ENCODE measurements at places on chromosomes 12 and 14.

DNA sequence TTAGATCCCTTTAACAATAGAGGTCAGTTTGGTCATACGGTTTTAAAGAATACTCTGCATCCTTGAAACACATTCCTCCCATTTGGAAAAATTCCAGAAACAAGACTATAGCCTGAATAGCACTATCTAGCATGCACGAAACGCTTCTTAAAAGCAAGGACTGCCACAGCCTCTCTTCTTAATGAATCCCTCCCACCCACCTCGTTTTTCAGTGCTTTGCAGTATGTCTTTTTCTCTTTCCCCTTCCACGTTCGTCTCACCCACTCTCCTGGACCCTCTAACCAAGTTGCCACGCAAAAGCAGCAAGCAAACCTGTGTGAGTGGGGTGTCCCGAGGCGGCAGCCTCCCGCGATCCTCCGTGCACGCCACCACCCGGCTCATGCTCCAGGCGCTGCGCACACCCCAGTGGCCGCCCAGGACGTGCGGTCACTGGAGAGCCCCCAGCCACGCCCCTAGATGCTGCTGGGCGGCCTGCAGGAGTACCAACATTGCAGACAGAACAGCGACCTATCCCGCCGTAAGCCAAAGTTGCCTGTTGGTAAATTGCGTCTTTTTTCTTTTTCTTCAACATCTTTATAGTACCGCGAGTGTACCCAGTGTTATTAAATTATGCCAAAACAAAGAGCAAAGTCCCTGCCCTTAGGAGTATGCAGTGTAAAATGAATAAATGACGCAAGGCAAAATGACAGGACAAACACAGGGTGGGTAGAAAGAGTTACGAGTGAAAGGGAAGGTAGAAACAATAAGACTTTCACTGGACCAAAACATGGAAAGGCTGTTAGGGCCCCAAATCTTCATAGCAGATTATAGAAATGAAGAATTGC, at the start of gene SLC38A4:
Gene SLC38A4 (minus strand): TSS at position 407 of the 824 bp plus-strand sequence. CDS start 32,926 bp downstream, outside the sequence.
- peak; percentile 12 for DNase-seq

- DNase-seq, result peak; percentile 52
These were observed 73.8 kb upstream of the ARID2 start for GRCh38 chr12:45655743-45656142.

GRCh38 chr12:126424696-126425095, 1359.5 kb downstream of the AACS start:
- no peak for DNase-seq

GRCh38 chr12:81128930-81129554, 51.2 kb downstream of the ACSS3 start:
- peak; percentile 62 for DNase-seq

- DNase-seq, result no peak
These were observed 85.8 kb downstream of the CAND1 start for GRCh38 chr12:67354966-67355365.

- DNase-seq, result no peak
These were observed 36.9 kb downstream of the CRACR2A start for GRCh38 chr12:3715999-3716398.

- DNase-seq, result no peak
These were observed 266.0 kb downstream of the ALG10 start for GRCh38 chr12:34287986-34288962.

GRCh38 chr14:102667703-102668102, 75.3 kb downstream of the RCOR1 start:
- DNase-seq, result peak; percentile 22

GRCh38 chr12:10551375-10551774, 45.7 kb downstream of the EIF2S3B start:
- no peak for DNase-seq

DNA sequence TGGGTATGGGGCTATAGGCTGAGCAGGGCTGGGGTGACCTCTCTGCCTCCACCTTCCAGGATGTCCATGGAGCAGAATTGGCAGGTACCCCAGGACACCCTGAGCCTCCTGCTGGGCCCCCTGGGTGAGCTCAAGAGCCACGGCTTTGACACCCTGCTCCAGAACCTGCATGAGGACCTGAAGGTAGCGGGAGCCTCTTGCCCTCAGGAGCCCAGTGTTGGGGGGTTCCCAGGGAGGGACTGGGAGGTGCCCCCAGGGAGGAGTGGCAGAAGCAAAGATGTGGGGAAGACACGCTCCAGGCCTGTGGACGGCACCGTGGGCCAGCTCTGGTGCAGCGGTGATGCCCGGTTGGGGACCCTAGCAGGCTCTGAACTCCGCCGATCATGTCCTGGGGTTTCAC, 8.3 kb downstream of the TNFAIP2 start:
- no peak for DNase-seq

- DNase-seq, result no peak
These were observed 19.6 kb downstream of the APOBEC1 start for GRCh38 chr12:7646178-7646475.

GRCh38 chr14:96267336-96267735, 11.3 kb downstream of the BDKRB1 start:
- peak; percentile 35 for DNase-seq

DNA sequence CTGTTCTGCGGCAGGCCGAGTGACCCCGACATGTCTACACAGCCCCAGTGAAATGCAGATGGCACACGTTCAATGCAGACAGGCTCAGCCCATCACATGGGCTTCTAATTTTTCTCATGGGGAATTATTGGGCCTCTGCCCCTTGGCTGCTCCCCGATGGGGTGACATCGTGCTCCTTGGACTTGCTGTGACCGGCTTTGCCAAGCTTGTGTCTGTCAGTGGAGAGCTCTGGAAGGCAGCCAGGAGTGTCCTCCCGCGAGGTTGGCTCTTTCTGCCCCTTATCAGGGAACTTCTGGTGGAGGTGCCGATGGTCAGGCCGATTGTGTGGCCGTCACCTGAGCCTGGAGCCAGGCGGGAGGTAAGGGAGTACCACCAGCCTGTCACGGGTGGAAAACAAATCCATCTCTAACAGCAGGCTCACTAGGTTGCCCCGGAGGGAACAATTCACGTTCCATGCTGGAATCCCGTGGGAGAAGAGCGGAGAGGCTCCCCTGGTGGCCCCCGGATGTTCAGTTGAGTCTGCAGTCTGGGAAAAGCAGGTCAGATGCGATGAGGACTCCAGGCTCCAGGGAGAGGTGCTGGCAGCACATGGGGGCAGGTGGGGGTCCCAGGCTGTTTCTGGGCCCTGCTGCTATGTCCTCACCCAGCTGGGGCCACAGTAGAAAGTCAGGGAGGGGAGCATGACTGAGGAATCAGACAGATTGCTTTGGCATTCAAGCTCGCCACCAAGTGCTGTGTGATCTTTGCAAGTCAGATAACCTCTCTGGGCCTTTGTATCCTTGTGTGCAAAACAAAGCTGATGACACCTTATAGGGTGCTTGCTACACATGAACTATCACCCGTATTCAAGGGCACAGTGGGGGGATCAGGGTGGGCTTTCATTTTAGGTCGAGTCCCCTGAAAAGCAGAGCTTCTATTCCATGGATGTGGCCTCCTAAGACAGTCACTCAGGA, 43.2 kb upstream of the EML1 start:
- DNase-seq, result no peak

GRCh38 chr12:25942709-25943108, 15.8 kb upstream of the RASSF8 start:
- DNase-seq, result no peak

DNA sequence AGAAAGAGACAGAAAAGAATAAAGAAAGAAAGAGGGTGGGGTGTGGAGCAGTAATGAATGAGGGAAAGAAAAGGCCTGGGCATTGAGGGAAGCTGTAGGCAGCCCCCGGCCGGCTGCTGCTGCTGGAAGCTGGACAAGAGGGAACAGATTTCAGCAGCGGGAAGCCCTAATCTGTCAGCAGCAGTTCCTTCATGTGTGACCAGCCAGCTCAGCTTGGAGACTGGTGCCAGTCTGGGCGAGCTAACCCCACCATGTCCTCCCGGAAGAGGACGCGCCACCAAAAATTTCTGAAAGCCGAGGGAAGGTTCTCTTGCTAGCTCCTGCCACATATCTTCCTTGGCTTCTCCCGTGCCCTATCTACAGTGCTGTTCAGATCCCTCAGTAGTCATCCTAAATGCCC, 236.8 kb downstream of the GRIN2B start:
- no peak for DNase-seq

- no peak for DNase-seq
These were observed 4.6 kb downstream of the PUS7L start for GRCh38 chr12:43754015-43754414.

DNA sequence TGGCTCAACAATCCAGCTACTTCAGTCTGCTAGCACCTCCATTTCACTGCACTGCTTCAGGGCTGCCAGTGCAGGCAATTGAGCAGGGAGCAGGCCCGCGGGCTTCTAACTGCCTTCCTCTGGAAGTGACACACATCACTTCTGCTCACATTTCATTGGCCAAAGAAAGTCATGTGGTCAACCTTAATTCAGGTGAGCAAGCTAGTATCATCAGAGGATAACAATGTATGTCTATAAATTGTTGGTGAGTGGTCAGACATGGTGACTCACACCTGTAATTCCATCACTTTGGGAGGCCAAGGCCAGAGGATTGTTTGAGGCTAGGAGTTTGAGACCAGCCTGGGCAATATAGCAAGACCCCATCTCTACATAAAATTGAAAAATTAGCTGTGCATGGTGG, 22.3 kb upstream of the CHGA start:
- DNase-seq, result no peak

- no peak for DNase-seq
These were observed 97.4 kb downstream of the RAD51B start for GRCh38 chr14:67917006-67917405.

DNA sequence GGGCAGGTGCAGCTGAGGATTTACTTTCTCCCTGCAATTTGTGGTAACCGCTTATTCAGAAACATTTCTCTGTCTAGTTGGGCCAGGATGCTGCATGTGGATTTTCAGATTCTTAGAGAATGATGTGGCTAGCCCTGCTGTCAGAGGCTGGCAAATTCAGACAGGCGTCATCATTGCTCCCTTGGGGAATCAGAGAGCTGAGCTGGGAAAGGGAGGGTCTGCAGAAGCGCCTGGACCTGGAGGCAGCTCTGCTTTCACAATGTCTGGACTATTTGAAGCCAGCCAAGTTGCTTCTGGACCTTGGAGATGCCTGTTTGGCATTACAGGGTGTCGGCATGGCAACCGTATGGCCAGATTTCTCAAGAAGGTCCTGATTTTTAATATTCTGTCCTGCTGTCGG, 3.4 kb downstream of the GALNT16 start:
- no peak for DNase-seq

DNA sequence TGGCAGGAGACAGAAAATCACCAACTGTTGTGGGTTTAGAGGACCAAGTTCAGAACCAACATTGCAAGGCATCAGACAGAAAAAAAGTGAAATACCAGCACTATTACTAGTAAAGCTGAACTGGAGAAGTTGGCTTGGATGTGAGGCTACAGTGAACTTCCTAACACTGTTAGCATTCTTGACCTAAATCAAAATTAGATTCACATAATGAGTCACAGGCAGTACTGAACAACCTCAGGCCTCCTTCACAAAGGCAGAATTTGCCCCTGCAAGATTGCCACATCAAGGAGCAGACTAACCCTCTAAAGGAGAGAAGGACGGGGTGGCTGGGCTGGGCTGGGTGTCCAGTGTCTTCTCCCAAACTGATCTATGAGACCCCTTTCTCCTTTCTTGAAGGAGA, 539.7 kb downstream of the SNAPC1 start:
- no peak for DNase-seq

DNA sequence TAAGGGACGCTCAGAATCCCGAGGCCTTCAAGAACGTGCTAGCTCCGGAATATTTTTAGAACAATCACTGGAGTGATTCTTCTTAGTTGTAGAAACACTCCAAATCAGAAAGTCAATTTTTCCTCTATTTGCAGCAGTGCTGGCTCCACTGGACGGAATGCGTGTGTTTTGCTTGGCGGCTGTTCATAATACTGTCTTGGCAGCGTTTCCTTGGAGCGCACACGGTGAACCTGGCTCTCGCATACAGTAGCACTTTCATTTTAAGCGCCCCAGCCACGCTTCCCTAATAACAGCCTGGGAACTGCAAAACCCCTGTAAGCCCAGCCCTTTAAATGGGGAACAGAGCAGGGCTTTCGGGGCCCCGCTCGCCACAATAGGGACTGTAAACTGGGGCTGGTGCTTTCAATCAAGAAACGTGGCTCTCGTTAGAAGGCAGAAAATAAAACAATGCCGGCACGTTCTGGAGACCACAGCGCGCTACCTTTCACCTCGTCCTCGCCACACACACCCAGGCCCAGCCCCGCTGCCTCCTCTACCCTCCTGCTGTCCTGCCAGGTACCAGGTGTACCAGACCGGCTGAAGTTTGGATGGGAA, 79.9 kb downstream of the BCL11B start:
- DNase-seq, result no peak

- DNase-seq, result no peak
These were observed 121.7 kb upstream of the FUT8 start for GRCh38 chr14:65290830-65291229.

DNA sequence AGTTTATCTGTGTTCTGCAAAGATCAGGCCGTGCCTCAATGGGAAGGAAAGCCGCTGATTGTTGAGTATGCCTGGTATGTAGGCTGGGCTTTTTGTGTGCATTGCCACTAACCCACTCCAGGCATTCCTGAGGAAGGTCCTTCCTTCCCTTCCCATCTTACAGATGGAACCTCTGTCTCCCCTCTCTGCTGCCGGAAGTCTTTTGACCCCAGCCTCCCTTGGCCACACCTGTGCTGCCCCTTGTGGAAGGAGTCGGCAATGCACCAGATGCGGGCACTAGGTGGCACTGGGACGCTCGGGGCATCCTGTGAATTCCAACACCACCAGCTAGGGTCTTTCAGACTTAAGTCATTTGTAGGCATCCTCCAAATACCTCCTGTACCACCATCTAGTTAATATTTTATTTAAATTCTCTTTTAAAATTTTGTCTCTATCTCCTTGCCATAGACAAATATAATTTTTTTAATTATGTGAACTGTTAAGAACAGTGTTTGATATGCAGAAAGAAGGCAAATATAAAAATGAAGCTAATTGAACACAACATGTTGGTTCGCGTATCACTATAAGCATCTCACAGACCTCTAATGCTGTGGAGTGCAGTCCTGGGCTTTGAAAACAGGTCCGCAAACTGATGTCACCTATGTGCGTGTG, 99.6 kb downstream of the RIN3 start:
- peak; percentile 76 for DNase-seq

- no peak for DNase-seq
These were observed 1108.6 kb downstream of the LRFN5 start for GRCh38 chr14:42715316-42715715.

DNA sequence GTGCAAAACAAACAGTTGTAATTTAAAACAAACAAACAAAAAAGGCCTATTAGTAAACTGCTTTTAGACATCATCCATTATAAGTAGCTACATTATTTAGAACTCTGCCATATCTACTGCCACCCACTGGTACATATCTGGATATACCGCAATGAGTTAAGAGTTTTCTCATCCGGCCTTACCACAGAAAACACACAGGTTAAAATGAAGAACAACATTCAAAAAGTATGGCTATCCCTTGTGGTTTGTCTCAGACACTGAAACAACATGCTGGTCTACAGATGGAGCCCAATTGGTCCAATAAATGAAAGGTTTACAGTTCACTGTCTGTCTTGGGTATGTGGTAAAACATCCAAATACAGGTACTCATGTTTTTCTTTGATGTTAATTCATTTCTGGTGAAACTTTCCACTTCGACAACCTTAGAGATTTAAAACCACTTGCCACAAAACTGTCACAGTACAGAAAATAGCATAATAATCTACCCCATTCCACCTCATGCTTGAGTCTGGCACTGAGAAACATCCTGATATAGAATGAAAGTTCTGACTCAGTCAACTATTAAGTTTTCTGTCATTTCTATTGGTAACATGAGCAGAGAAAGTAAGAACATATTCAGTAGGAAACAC, 354.3 kb downstream of the CEP128 start:
- DNase-seq, result peak; percentile 66

GRCh38 chr12:127886827-127887226, 380.1 kb upstream of the TMEM132C start:
- DNase-seq, result no peak

- DNase-seq, result no peak
These were observed 89.4 kb upstream of the DIO3 start for GRCh38 chr14:101471723-101472517.

Data from hematopoietic multipotent progenitor cell treated with erythropoietin and hydrocortisone succinate and interleukin-3 and kit ligand, for 4 days (in vitro differentiated cells).